ENCODE measurements at places on chromosomes 13 and 19.

DNA sequence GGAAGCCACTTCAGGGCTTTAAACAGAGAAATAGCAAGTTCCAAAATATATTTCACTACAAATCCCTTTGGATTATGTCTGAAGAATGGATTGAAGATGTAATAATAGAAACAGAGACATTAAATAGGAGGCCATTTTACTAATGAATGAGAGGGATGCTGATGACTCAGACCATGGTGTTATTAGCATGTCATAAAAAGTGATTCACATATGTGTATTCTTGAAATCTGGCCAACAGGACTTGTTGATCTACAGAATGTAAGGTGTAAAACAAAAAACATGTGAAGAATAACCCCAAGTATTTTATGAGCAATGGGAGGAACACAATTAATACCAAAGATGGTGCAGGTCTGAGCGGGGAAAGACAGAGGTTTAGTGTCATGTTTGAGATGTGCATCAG lies 873.7 kb downstream of the SLITRK5 start:
- no peak for DNase-seq

DNA sequence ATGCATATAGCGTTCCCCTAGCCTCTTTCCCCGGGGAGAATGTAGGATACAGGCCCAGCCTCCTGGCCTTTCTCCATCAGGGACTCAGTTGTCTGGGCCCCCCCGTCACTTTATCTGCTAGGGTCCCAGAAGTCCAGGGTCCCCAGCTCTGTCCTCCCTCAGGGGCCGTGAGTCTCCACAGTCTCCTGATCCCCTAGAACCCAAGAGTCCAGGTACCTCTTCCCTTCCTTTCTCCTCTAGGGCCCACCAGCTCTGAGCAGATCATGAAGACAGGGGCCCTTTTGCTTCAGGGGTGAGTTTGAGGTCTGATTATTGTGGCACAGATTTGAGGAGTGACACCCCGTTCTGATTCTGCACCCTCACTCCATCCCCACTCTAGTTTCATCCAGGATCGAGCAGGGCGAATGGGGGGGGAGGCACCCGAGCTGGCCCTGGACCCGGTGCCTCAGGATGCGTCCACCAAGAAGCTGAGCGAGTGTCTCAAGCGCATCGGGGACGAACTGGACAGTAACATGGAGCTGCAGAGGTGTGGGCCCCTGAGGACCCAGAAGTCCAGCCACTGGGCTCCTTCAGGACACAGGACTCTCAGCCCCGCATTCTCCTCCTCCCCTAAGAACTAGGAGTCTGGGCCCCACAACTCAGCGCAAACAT lies 758 bp downstream of the BAX start:
- DNase-seq, result no peak

DNA sequence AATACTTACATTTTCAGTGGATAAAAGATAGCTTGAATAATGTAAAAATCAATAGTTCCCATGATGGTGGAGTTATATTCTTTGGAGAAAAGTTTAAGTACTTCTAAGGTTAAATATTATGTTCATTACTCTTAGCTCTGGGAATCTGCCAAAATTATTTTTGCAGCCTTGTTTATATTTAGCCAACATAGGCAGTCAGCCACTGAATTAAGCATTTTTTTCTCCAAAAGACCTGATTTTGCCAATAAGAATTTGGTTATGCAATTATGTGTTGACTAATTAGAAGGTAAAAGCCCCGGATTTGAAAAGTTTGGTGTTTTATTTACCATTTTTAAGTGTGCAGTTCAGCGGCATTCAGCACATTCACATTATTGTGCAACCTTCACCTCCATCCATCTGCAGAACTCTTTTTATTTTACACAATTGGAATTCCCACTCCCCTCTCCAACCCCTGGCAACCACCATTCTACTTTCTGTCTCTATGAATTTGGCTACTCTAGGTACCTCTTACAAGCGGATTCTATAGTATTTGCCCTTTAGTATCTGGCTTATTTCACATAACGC lies 90.1 kb upstream of the C1QTNF9B start:
- no peak for DNase-seq

DNA sequence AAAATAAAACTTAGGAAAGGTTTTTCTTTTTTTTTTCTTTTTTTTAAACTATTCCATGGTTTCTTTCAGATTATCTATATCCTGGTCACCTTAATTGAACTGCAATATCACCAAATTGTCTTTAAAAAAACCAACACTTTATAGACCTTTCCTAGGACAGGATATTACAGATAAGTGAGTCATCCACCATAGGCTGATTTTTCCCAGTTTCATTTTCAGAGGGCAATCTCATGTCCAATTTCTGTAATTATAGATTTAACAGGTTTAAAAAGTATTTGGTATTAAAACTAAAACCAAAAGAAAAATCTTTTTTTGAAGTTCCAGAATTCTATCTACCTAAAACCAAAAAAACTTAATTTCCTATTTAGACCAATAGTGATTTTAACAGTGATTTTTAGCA lies 13.2 kb downstream of the SPART start:
- peak; percentile 49 for DNase-seq

- DNase-seq, result peak; percentile 57
Observed at GRCh38 chr13:99313501-99313900, 6.3 kb upstream of the GPR183 start.

DNA sequence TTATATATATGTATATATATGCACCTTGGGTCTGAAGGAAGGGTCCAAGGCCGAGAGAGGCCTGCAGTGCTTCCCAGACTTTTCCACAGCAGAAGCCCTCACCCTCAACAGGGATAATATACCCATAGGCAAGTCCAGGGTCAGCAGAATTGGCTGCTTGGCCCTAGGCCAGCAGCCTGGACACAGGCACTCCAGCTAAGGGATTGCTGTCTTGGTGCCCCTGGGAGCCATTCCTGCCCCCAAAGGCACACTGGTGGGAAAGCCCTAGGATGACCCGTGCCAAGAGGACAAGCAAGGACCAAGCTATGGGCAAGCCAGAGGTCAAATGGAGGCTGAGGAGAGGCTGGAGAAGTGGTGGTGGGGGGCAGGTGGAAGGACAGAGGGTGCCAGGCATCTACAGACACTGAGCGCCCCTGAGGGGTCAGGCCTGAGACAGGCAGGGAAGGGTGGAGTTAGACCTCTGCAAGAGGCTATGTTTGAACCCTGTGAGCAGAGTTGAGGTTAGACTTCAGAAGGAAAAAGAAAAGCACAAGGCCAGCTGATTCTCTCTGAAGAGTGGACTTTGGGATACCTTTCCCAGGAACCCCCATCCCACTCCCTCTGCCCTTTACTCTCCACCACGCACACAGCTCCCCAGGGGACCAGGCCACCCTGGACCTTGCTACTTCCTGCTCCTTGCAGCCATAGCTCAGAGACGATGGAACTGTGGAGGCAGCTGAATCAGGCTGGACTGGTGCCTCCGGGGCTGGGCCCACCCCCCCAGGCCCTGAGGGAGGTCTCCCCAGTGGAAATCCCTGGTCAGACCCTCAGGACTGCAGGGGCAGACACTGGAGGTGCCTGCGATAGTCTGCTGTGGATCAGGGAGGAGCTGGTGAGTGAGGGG lies at the start of gene ERICH4:
Gene ERICH4, plus strand, starts transcription at position 684 of the 883 bp plus-strand sequence. Its CDS starts 14 bp downstream, at position 698.
- no peak for DNase-seq

GRCh38 chr13:47945738-47946137 lies 55.3 kb downstream of the SUCLA2 start:
- peak; percentile 67 for DNase-seq

DNA sequence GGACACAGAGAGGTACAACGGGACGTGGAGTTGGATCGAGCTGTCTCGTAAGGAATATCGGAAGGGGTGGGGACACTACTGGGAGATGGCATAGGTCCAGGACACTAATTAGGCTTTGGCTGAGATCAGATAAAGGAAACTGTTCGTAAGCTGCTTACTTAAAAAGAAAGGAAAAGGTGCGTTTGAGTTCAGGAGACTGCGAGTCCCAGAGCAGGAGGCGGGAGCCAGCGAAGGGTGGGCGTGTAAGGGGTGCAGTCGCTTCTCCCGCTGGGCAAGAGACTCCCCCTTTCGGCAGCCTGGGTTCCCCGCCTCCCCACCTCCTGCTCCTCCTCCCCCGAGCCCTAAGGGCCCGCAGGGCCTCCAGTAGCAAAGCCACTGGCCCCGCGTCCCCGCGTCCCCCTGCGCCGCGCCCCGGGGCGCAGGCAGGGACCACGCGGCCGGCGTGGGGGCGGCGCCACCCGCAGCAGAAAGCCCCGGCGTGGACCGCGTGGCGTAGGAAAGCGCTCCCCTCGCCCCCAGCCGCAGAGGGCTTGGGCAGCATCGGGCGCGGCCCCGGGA lies 547 bp downstream of the ABCC4 start:
- peak; percentile 76 for DNase-seq

GRCh38 chr19:42152910-42153671 lies 20.8 kb upstream of the POU2F2 start:
- no peak for DNase-seq

GRCh38 chr13:34863360-34864135 lies 78.5 kb upstream of the NBEA start:
- peak; percentile 95 for DNase-seq

- no peak for DNase-seq
Observed at GRCh38 chr19:43638214-43638994, 1.2 kb downstream of the CADM4 start.

GRCh38 chr19:31979949-31980670 lies 365.3 kb upstream of the ZNF507 start:
- DNase-seq, result no peak

GRCh38 chr13:28557725-28558520 lies 63.0 kb upstream of the FLT1 start:
- DNase-seq, result peak; percentile 74
